ENCODE measurements at places on chromosomes 7 and 10.

- DNase-seq: no peak
Observed at GRCh38 chr7:101998029-101998905, 180.8 kb downstream of the CUX1 start.

DNA sequence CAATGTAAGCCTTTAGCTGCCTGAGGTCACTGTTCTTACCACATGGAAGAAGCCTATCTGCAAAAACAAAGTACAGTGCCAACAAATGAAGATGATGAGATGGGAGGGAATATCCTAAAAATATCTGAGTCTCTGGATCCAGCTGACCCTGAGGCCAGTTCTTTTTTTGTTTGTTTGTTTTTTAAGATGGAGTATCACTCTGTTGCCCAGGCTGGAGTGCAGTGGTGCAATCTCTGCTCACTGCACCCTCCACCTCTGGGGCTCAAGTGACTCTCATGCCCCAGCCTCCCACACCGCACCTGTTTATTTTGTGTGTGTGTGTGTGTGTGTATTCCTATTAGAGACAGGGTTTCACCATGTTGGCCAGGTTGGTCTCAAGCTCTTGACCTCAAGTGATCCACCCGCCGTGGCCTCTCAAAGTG, 44.9 kb downstream of the HYCC1 start:
- no peak for DNase-seq

GRCh38 chr7:2517026-2517425, 2.5 kb upstream of the LFNG start:
- DNase-seq: no peak

- DNase-seq: no peak
Observed at GRCh38 chr10:17805330-17805729, 3.8 kb upstream of the MRC1 start.

- no peak for DNase-seq
Observed at GRCh38 chr7:95255691-95256090, 68.6 kb downstream of the PON1 start.

GRCh38 chr7:131110297-131111080, 217.2 kb upstream of the MKLN1 start:
- DNase-seq: no peak

- no peak for DNase-seq
Observed at GRCh38 chr10:125449571-125449970, 233.4 kb downstream of the TEX36 start.
